AG04450 (cell line): ENCODE measurements at places on chromosomes 5 and 9. TPM values are rescaled to one million over a fixed set of nuclear protein-coding genes. Genes with fewer than 3 reads are reported as not detected.

IL5 gene
- not detected in 2 replicates for polyA plus RNA-seq

DNA sequence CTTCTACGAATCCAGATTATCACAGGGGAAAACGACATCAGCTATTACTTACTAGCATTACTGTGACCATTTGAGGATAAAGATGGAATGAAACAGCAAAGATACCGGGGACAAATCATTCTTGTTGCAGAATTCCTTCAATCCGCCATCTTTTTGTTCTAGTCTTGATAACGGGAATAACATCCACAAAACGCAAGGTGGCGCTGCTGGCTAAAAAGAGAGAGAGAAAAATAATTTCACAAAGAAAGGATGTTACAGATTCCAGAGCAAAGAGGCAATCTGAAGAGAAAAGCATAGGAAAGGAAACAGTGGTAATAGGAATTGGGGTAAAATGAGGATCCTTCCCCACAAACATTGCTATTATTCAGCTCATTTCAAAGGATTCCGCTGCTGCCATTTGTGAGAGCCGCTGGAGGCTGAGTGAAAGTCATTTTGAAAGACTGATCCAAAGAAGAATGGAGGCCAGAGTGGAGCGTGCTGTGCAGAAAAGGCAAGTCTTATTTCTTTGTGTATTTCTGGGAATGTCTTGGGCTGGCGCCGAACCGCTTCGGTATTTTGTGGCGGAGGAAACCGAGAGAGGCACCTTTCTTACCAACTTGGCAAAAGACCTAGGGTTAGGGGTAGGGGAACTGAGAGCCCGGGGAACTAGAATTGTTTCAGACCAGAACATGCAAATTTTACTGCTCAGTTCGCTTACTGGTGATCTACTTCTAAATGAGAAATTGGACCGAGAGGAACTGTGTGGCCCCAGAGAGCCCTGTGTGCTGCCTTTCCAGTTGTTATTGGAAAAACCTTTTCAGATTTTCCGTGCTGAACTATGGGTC, at the start of gene PCDHB7:
PCDHB7 (plus strand) TSS at position 264 of the 824 bp plus-strand sequence; CDS start at position 456, 192 bp downstream.
- DNase-seq: no peak

DNA sequence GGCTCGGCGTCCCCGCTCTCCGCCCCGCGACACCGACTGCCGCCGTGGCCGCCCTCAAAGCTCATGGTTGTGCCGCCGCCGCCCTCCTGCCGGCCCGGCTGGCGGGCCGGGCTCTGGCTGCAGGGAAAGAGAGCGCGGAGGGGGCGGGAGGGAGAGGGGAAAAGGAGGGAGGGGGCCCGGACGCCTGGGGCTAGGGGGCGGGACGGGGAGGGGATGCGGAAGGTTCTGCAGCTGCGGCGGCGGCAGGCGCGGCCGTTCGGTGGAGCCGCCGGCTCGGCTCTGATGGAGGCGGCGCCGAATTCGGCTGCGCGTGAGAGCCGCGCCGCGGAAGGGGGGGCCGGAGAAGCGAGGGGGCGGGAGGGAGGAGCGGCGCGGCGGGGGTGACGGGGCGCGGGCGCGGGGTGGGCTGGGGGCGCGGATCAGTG, at the start of gene MARCHF11:
MARCHF11 (minus strand) TSS at position 281 of the 425 bp plus-strand sequence; CDS start at position 65, 216 bp downstream.
- DNase-seq: no peak

DNA sequence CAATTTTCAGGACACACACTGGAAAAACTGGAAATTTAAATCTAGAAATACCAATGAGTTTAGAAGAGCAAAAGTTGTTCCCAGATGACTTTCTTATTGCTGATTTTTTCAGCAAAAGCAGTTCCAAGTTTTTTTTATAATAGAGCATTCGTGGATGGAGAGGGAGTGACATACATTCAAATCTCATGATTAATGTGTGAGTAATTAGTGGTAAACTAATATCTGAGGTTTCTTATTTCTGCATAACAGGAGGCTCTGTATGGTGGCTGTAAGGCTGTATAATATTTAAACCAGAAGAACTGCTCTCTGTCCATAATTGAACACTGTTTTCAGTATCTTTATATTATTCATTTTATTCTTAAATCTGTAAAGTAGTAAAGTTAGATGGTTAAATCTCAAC, 25.8 kb downstream of the LYSMD3 start:
- no peak for DNase-seq

- DNase-seq: no peak
These were observed 6.5 kb upstream of the TMEM210 start for GRCh38 chr9:137178201-137178938.
